ENCODE measurements at places on chromosomes 7 and 10.
A peak's percentile ranks its signal among the peaks of the same experiment; 100 is the strongest.

DNA sequence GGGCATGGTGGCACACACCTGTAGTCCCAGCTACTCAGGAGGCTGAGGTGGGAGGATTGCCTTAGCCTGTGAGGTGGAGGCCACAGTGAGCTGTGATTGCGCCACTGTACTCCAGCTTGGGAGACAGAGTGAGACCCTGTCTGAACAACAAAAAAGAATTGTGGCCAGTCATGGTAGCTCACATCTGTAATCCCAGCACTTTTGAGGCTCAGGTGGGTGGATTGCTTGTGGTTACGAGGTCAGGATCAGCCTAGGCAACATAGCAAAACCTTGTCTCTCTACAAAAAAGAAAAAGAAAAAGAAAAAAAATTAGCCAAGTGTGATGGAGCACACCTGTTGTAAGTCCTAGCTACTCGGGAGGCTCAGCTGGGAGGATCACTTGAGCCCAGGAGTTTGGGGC lies 22.8 kb downstream of the MARCHF5 start:
- DNase-seq: no peak

- DNase-seq: peak; percentile 81
Measured at GRCh38 chr10:104337985-104338735, at the start of gene ITPRIP. TSS of gene ITPRIP (minus strand) at chr10:104338465. CDS start at chr10:104316051, 22,414 bp downstream.

- DNase-seq: no peak
Measured at GRCh38 chr7:20697351-20697750, 81.9 kb downstream of the ABCB5 start.

- no peak for DNase-seq
Measured at GRCh38 chr10:132689721-132690360, 96.1 kb downstream of the NKX6-2 start.

- DNase-seq: no peak
Measured at GRCh38 chr10:72598769-72599701, 26.8 kb downstream of the MICU1 start.

DNA sequence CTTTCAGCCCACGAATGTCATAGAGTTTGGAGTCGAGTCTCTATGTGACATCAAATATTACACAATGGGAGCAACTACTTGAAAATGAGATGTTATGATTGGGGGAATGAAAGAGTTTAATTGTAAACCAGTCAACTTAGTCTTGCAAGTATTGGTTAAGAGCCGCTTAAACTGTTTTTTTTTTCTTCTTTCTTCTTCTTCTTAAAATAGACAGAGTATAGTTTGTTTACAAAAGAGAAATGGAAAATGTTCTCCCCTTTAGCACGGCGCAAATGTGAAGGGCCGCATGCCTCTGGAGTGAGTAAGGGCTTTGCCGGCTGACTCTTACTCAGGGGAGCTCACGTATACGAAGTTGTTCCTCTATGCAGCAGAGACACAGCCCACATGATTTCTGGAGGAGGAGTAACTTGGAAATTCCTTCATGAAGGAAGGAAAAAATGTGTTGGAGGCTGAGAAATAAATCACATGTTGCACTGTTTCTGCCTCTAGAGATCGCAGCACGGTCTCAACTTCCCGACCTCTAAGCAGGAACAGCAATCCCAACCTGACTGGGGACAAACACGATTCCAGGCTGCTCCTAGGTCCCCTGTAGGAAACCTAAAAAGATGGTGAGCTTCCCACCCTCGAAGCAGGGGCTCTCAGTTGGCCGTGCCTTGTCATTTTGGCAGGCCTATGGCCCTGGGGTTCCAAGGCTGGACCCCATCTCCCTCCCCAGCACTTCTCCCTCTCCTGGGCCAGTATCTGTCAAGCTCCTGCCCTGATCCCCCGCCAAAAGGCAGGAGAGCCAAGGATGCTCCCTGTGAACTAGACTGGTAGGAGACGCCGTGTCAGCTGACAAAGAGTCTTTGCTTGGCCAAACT lies 44.8 kb downstream of the MYOF start:
- peak; percentile 98 for DNase-seq

GRCh38 chr7:99005776-99006175 lies 127.4 kb downstream of the TRRAP start:
- DNase-seq: no peak

- no peak for DNase-seq
Measured at GRCh38 chr10:90935581-90936275, 14.8 kb upstream of the ANKRD1 start.

DNA sequence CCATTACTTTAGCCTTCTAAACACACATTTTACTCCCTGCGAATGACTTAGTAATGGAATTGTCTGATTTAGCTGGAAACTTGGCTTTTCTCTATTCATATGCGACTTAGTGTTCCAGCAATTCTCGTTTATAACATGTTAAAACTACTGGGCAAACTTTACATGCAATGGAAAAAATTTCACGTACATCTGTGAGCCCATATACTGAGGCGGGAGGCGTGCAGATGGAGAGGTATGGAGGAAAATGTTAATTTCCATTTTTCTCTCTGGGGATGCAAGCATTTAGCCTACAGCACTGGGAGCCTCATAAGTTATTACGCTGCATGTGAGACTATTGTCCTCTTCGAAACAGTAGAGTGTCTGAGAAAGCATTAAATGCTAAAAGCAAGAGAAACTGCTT lies 591.5 kb upstream of the ANKRD30A start:
- DNase-seq: no peak

- DNase-seq: no peak
Measured at GRCh38 chr7:20474249-20474648, 141.2 kb upstream of the ABCB5 start.

DNA sequence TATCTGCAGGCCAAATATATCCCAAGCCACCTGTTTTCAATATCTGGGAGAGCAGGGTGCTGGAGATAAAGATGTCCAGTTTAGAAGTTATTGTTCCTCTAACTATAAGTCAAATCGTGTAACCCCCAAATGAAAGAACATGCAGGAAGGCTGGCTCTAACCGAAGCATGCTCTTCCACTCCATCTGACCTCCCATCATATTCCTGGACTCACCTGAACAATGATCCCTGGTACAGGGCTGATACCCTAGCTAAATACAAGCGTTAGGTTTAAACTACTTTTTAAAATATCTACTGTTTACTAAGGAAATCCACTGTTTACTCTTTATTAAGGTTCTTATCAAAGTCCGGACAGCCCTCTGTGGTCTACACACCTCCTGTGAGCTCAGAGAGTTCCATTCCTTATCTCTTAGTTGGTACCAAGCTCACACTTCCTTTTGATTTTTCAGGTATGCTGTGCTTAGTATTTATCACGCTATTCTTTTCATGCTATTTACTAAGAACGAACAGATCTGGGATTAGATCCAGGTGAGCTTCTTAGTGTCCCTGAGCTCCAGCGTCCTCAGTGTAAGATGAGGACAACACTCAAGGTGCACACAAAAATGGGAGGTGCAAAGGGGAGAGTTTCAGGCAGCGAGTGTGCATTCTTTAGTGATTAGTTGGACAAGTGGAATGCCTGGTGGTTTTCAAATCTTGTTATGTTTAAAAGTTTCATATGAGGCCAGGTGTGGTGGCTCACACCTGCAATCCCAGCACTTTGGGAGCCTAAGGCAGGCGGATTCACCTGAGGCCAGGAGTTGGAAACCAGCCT lies 23.6 kb upstream of the COBL start:
- DNase-seq: no peak

GRCh38 chr10:4763960-4764428 lies 62.0 kb upstream of the AKR1E2 start:
- peak; percentile 76 for DNase-seq

DNA sequence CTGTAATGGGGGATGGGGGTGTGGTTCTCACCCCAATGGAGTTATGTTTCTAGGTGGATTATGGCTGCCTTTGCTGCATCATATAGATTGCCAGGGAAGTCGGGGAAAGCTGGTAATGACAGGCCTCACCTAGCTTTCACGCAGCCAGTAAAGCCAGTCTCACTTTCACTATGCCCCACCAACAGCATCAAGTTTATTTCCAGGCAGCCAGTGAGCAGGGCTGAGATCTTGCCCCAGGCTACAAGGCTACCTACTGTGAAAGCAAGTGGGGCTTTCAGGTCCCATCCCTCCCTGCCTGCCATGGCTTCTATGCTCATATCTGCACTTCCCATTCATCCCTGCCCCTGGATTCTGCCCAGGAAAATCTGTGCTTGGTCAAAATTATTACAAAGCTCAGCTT lies 61.7 kb upstream of the NXPH1 start:
- no peak for DNase-seq

DNA sequence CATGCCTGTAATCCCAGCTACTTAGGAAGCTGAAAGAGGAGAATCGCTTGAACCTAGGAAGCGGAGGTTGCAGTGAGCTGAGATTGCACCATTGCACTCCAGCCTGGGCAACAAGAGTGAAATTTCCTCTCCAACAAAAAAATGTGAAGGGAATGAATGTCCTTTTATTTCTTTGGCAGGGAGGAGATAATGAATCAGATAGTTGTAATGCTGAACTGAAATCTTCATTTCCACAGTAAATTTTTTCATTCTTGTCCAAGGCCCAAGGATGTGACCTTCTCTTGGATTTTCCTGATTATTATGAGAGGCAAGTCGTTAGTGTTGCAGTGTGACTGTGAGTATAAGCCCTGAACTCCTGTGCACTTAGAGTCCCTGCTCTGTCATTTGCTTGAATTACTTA lies 13.6 kb downstream of the STAMBPL1 start:
- peak; percentile 42 for DNase-seq

DNA sequence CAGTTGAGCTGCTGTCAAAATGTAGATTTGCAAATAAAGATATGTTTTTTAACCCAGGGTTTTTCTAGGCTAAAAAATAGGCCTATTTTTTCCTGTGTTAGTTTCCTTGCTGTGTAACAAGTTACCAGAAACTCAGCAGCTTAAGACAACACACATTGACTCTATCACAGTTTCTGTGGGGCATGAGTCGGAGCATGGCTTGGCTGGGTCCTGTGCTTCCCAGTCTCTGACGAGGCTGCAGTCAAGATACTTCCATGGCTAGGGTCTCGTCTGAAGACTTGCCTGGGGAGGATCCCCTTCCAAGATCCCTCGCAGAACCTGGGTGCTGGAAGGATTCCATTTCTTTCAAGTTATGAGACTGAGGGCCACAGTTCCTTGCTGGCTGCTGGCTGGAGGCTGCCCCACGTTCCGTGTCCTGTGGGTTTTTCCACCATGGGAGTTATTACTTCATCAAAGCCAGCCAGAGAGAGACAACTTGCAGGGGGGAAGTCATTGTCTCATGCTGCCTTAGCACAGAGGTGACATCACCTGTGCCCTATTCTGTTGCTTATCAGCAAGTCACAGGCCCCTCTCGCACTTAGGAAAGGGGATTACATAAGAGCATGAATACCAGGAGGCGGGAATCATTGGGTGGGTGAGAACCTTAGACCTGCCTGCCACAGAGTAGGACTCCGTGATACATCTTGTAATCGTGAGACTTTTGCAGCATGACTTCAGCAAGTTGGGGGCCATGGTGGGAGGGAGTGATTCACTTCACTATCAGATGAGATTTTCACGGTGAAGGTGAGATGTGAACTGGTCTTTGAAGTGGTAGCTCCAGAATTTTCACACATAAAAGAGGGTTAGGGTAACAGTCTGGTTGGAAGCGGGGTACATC lies 77.9 kb downstream of the CCNY start:
- DNase-seq: no peak

GRCh38 chr10:124526621-124527267 lies 65.1 kb downstream of the LHPP start:
- DNase-seq: no peak

- no peak for DNase-seq
Measured at GRCh38 chr10:132163278-132163765, 23.4 kb upstream of the DPYSL4 start.

- peak; percentile 97 for DNase-seq
Measured at GRCh38 chr7:54985426-54986330, 33.1 kb upstream of the EGFR start.

GRCh38 chr7:150951181-150951520 lies 27.0 kb downstream of the KCNH2 start:
- no peak for DNase-seq

GRCh38 chr7:141354251-141354650 lies 197.0 kb upstream of the AGK start:
- no peak for DNase-seq

DNA sequence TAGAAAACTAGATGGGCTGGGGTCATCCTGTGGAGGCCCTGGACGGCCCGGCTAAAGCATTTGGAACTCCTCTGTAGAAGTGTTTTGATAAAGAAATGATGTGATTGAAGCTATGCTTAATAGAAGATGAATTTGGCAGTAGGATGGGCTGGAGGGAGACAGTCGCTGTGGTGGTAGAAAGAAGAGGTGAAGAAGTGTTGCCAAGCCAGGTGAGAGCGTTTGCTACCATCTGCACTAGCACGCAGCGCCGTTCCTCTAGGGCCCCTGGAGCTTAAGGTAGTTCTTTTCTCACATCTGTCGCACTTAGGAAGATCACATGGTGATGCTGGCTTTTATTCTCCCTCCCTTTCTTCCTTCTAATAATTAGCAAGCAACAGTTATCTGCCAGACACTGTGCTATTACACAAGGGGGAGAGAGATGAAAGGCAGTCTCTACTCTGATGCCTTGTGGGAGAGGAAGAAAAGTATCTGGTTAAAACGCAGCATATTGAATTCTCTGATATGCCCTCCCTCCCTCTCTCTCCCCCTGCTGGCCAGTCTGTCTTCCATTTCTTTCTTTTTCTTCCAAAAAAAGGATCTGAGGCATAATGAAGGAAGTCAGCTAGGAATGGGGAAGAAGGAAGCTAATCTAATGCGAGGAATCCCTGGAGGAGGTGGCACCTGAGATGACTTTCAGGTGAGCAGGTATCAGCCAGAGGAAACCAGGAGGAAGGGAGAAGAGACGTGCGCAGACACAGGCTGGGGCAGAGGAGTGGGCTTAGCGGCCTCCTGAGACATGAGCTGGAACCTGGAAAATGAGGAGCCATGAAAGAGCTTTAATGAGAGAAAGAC lies 162.3 kb upstream of the KLF14 start:
- DNase-seq: peak; percentile 65

DNA sequence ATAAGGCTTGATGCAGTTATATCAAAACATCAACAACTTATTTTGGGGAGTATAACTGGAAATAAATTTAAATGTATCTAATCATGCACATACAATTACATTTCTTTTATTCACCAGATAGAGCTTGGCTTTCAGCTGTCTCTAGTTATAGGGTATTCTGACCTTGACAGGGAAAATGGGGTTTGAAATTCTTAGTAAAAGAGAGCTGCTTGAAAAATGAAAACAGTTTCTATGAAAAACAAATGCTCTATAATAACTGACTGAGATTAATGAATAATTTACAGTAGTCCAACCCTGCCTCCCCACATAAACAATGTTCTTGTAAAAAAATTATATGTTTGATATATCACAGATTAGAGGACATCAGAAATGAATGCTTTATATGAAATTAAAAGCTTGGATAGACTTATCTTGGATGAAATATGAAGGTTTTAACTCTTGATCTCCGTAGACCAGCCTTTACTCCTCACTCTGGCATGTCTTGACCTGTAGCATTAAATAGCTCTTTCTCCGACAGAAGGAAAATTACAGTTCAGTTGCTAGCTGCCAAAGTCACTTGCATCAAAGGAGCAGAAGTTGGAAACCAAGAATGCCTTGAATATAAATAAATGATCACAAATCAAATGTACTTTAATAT lies 32.1 kb downstream of the VWC2 start:
- no peak for DNase-seq

GRCh38 chr7:105612806-105613205 lies 31.5 kb upstream of the EFCAB10 start:
- DNase-seq: no peak

Measured in foreskin fibroblast (primary cell).